Progenitor cell of endocrine pancreas (in vitro differentiated cells): ENCODE measurements at places on chromosomes 3 and 15.

GRCh38 chr3:186259612-186260383 is 102.2 kb downstream of the DGKG start:
- peak; percentile 77 for DNase-seq
- peaks cover 64% of the 10 kb centered on the region for H3K27me3 ChIP-seq
- peak overlapping the region; percentile 46 for H3K4me3 ChIP-seq
- H3K27ac ChIP-seq = no peak overlapping the region
- peaks cover 12% of the 10 kb centered on the region for H3K4me1 ChIP-seq

DNA sequence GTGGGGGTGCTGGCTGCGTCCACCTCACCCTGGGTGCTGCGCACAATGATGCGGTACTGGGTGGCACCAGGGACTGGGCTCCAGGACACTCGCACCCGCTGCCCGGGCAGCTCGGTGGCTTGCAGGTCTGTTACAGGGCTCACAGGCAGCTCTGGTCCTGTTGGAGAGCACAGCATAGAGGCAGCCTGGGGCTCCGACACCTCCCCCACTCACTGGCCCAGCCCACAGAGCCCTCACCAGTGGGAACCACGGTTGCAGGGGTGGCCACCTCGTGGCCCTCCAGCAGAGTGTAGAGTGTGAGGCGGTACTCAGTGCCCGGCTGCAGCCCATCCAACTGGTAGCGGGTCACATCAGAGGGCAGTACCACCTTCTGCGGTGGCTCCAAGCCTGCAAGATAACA is 3.7 kb downstream of the COL7A1 start:
- H3K4me3 ChIP-seq = no peak overlapping the region
- H3K4me1 ChIP-seq = no peaks in the 10 kb centered on the region
- no peak for DNase-seq
- peaks cover 3% of the 10 kb centered on the region for H3K36me3 ChIP-seq

DNA sequence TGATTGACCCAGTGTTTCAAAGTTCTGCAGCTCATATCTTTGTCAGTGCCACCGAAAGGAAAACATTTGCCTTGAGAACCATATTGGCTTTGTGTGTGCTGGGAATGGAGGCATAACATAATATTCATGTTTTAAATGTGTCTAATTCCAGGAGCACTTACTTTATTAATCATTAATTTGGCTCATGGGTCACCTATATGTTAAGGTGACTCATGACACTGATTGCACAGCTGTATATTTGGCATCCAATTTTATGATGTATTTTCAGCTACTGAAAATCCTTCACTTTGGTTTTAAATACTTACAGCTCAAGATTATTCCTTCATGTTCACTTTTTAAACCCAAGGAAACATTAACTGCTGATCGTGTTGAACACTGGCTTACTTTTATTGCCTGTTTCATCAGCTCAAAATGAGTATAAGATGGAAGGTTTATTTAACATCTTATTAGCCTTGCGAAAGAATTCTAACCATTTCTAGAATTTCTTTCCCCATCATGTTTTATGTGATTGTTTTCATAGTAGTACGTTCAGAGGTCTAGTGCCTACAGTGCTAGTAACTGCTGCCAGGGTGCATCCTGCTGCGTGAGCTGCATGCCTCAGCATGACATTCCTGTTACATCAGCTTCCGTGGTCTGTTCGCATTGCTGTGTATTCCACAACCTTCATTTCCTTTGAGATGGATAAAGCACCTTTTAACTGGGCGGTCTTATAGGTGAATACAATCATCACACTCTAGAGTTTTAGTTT is 63.7 kb downstream of the LRCH3 start:
- no peaks in the 10 kb centered on the region for H3K4me1 ChIP-seq
- DNase-seq = no peak
- no peaks in the 10 kb centered on the region for H3K27me3 ChIP-seq
- H3K4me3 ChIP-seq = no peak overlapping the region

- H3K27ac ChIP-seq = no peak overlapping the region
- peaks cover 4% of the 10 kb centered on the region for H3K4me1 ChIP-seq
- H3K36me3 ChIP-seq = no peaks in the 10 kb centered on the region
- H3K27me3 ChIP-seq = peaks cover 6% of the 10 kb centered on the region
- H3K4me3 ChIP-seq = no peak overlapping the region
- no peak for DNase-seq
Observed at GRCh38 chr15:63483521-63484371, 20.6 kb upstream of the USP3 start.

DNA sequence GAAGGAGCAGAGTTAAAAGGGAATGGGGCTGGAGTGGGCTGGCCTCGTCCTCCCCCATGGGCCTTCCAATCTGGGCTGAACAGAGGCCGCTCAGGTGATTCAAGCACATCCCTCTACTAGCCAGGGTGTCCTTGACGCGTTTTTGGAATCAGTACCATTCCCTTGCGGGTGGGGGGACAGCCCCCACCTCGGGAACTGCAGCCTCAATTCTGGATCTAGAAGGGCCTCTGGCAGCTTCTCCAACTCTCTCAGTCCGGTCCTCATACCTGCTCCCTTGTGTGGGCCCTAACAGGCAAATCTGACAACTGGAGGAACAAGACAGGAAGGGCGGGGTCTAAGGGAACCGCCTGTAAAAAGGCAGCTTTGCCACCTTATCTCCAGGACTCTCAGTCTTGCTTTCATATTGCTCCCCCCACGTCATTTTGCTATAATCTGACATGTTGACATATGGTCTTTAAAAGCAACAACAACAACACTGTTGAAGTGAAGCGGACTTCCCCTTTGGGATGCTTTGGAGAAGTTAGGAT is 802 bp upstream of the CHRNB4 start:
- peak overlapping the region; percentile 75 for H3K4me3 ChIP-seq
- no peaks in the 10 kb centered on the region for H3K36me3 ChIP-seq
- DNase-seq = no peak
- H3K4me1 ChIP-seq = peaks cover 3% of the 10 kb centered on the region
- H3K27me3 ChIP-seq = peaks cover 31% of the 10 kb centered on the region

GRCh38 chr3:151133917-151134450 is 48.5 kb downstream of the MED12L start:
- no peak for DNase-seq
- H3K27ac ChIP-seq = no peak overlapping the region
- no peak overlapping the region for H3K4me3 ChIP-seq
- no peaks in the 10 kb centered on the region for H3K27me3 ChIP-seq
- no peaks in the 10 kb centered on the region for H3K4me1 ChIP-seq

GRCh38 chr15:66786222-66786621 is 84.2 kb downstream of the SMAD6 start:
- H3K4me3 ChIP-seq = no peak overlapping the region
- no peak for DNase-seq
- peaks cover 4% of the 10 kb centered on the region for H3K36me3 ChIP-seq
- no peak overlapping the region for H3K27ac ChIP-seq
- no peaks in the 10 kb centered on the region for H3K27me3 ChIP-seq
- peaks cover 5% of the 10 kb centered on the region for H3K4me1 ChIP-seq

DNA sequence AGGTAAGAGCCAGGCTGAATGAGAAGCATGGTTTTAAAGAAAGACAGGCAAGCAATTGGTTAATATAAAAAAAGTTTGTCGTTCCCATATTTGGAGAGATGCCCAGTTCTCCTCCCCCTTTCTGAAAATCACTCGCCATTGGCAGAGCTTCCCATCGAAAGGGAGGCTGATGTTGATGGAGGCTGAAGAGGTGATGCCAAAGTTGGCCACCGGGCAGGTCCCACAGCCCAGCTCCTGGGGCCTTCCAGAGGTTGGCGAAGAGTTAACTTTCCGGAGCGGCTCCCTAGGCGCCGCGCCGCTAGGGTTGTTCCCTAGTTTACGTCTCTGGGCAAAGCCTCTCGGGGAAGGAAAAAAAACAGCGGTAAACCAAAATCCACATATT is 793 bp downstream of the PCOLCE2 start:
- no peaks in the 10 kb centered on the region for H3K4me1 ChIP-seq
- no peak for DNase-seq
- H3K27me3 ChIP-seq = peaks cover 47% of the 10 kb centered on the region
- H3K27ac ChIP-seq = peak overlapping the region; percentile 18
- H3K36me3 ChIP-seq = no peaks in the 10 kb centered on the region
- peak overlapping the region; percentile 73 for H3K4me3 ChIP-seq

DNA sequence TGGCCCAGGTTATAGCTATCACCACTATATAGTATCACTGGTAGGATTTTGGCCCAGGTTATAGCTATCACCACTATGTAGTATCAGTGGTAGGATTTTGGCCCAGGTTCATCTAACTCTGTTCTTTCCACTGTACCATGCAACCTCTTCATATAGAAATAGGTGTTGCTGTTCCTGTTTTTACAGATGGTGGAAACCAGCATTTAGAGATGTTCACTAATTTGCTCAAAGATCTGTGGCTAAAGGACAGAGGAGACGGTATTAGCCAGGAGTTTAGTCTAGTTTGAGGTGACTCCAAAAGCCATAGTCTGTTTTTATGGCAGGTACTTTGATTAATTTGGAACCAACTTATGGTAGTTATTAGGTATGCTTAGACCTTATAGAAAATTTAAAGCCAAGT is 3.1 kb downstream of the LRCH3 start:
- DNase-seq = no peak
- peaks cover 1% of the 10 kb centered on the region for H3K36me3 ChIP-seq
- H3K4me1 ChIP-seq = peaks cover 12% of the 10 kb centered on the region

DNA sequence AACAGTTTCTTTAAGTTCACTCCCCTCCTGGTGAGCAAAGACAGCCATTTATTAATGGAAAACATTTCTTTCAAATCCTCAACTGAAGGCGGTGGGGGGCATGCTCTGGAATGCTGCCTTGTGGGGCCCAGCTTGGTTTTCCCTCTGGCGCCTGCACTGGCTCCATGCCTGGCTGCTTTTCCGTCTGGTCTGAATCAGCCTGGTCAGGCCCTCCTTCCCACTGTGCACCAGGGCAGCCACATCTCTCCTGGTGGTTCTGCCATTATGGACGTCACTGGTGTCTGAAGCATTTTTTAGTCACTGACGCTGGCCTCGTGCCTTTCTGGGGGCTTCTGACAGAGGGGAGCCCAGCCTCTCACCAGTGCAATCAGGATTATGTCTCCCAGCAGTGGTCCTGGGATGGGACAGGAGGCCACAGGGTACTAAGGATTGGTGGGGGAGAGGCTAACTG is 57.6 kb upstream of the APEH start:
- DNase-seq = no peak
- no peak overlapping the region for H3K27ac ChIP-seq
- no peak overlapping the region for H3K4me3 ChIP-seq
- no peaks in the 10 kb centered on the region for H3K4me1 ChIP-seq
- peaks cover 8% of the 10 kb centered on the region for H3K27me3 ChIP-seq
- H3K36me3 ChIP-seq = no peaks in the 10 kb centered on the region

- H3K27ac ChIP-seq = no peak overlapping the region
- DNase-seq = no peak
- H3K27me3 ChIP-seq = peaks cover 71% of the 10 kb centered on the region
- no peaks in the 10 kb centered on the region for H3K36me3 ChIP-seq
- peaks cover 2% of the 10 kb centered on the region for H3K4me1 ChIP-seq
Observed at GRCh38 chr3:45035441-45036301, 9.6 kb downstream of the CLEC3B start.

DNA sequence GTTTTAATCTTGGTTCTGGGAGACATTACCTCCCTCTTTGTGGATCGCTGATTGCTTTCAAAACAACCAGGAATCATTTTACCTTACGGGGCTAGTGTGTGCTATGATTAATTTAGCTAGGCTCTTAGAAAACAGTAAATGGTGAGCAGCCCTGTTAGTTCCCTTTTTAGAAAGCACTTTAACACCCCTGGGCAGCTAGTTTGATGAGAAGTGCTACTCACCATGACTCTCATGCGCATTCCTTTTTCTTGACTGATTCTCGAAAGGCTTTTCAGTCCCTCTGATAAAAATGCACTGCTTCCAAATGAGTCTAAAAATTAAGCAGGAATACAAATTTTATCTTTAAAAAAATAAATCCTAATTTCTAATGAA is 75.3 kb upstream of the LEKR1 start:
- no peak overlapping the region for H3K4me3 ChIP-seq
- H3K36me3 ChIP-seq = peaks cover 1% of the 10 kb centered on the region
- peak overlapping the region; percentile 45 for H3K27ac ChIP-seq
- no peaks in the 10 kb centered on the region for H3K27me3 ChIP-seq
- peaks cover 33% of the 10 kb centered on the region for H3K4me1 ChIP-seq

- H3K27ac ChIP-seq = no peak overlapping the region
- H3K4me3 ChIP-seq = no peak overlapping the region
- H3K27me3 ChIP-seq = peaks cover 4% of the 10 kb centered on the region
- H3K4me1 ChIP-seq = no peaks in the 10 kb centered on the region
- H3K36me3 ChIP-seq = no peaks in the 10 kb centered on the region
Observed at GRCh38 chr15:51132384-51133139, 37.9 kb upstream of the TNFAIP8L3 start.

- no peak overlapping the region for H3K27ac ChIP-seq
- no peak overlapping the region for H3K4me3 ChIP-seq
- no peaks in the 10 kb centered on the region for H3K4me1 ChIP-seq
Observed at GRCh38 chr3:143441516-143442171, 322.1 kb downstream of the CHST2 start.

GRCh38 chr3:62875558-62876002 is 364 bp upstream of the CADPS start:
- H3K36me3 ChIP-seq = no peaks in the 10 kb centered on the region
- H3K27ac ChIP-seq = peak overlapping the region; percentile 91
- H3K4me3 ChIP-seq = peak overlapping the region; percentile 87
- DNase-seq = no peak

DNA sequence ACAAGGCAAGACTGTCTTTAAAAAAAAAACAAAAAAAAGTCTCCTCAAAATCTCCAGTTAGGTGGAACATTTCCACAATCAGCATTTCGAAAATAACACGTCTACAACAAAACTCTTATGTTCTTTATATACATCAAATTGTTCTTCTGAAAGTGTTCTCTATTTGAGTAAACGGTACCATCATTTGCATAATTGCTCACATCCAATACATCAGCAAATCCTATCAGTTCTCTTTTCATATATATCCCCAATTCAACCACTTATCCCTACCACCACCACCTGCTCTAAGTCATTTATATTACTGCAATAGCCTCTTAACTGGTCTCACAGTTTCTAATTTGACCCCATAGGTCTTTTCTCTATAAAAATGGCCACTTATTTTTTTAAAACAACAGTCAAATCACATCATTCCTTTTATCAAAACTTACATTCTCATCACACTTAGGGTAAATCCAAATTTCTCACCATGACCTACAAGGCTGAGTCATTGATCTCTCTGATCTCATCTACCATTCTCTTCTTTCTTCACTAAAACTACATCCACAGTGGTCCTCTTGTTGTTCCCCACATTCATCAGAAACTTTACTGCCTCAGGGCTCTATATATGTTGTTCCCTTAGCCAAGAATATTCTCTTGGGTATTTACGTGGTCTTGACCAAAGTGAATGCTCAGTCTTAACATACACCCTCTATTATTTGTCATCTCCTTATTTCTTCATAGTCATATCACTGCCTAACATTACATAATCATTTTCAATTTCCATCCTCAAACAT is 237.0 kb downstream of the SCAPER start:
- no peak for DNase-seq
- peaks cover 1% of the 10 kb centered on the region for H3K36me3 ChIP-seq
- no peaks in the 10 kb centered on the region for H3K27me3 ChIP-seq
- H3K4me1 ChIP-seq = peaks cover 7% of the 10 kb centered on the region

- peak; percentile 9 for DNase-seq
- peaks cover 11% of the 10 kb centered on the region for H3K4me1 ChIP-seq
- H3K36me3 ChIP-seq = no peaks in the 10 kb centered on the region
- peaks cover 83% of the 10 kb centered on the region for H3K27me3 ChIP-seq
- H3K27ac ChIP-seq = peak overlapping the region; percentile 54
- peak overlapping the region; percentile 75 for H3K4me3 ChIP-seq
Observed at GRCh38 chr3:179450901-179451264, 387 bp downstream of the GNB4 start.

GRCh38 chr15:70348226-70348543 is 250.5 kb upstream of the TLE3 start:
- H3K27me3 ChIP-seq = peaks cover 32% of the 10 kb centered on the region
- no peaks in the 10 kb centered on the region for H3K36me3 ChIP-seq
- no peak for DNase-seq
- H3K27ac ChIP-seq = no peak overlapping the region
- peaks cover 18% of the 10 kb centered on the region for H3K4me1 ChIP-seq
